Stimulated activated CD8-positive, alpha-beta memory T cell treated with anti-CD3 and anti-CD28 coated beads, Interleukin-4, amount 100 ng/mL, for 4 hours (primary cell): ENCODE measurements at places on chromosomes 5 and 9.

GRCh38 chr5:56152437-56152836 lies 80.7 kb downstream of the ANKRD55 start:
- DNase-seq, result no peak

DNA sequence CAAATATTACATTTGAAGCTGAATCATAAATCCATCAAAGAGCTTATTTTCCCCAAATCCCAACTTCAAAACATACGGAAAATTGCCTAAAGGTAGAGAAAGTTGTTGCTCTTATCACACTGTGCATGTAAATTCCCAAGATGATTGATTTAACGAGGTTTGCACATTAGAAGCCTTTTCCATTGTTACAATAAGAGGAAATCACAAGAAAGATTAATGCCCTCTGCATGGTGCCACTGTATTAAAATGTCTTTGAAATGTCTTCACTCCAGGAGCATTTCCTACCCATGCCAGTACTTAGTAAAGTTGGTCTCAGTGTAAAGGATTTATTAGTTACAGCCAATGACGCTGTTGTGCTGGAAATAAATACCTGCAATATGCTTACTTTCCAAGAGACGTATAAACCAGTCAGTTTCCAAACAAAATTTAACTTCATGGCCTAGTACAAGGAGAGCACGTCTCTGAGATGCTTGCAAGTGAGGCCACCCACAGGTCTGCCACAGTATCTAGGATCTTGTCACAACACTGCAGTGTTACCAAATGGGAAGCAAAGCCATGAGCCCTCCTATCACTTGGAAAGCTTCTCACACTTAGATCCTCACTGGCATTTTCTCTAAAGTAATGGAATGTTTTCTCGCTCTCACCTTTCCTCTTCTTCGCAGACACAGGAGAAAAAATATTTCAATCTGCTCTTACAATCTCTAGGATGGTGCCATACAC lies 112.4 kb downstream of the CETN3 start:
- no peak for DNase-seq

DNA sequence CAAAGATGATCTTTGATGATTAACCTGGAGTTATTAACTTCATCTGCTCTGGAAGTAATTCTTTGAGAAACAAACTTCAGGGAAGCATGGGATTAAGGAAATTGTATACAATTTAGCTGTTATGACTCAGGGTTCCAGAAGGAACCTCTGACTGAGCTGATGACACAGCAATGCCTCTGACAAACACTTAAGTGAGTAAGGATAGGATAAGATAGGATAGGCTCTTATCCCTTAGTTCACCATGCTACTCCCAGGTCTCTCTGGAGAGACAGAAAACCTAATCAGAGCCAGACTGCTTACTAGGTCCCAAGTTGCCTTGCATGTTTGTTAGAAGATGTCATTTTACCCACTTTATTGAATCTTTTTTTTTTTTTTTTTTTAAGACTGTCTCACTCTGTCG lies 12.6 kb upstream of the TMEM38B start:
- no peak for DNase-seq

- peak; percentile 29 for DNase-seq
Measured at GRCh38 chr9:36407122-36407723, 7.2 kb upstream of the RNF38 start.

GRCh38 chr9:108133101-108133500 lies 643.5 kb upstream of the KLF4 start:
- DNase-seq, result no peak

DNA sequence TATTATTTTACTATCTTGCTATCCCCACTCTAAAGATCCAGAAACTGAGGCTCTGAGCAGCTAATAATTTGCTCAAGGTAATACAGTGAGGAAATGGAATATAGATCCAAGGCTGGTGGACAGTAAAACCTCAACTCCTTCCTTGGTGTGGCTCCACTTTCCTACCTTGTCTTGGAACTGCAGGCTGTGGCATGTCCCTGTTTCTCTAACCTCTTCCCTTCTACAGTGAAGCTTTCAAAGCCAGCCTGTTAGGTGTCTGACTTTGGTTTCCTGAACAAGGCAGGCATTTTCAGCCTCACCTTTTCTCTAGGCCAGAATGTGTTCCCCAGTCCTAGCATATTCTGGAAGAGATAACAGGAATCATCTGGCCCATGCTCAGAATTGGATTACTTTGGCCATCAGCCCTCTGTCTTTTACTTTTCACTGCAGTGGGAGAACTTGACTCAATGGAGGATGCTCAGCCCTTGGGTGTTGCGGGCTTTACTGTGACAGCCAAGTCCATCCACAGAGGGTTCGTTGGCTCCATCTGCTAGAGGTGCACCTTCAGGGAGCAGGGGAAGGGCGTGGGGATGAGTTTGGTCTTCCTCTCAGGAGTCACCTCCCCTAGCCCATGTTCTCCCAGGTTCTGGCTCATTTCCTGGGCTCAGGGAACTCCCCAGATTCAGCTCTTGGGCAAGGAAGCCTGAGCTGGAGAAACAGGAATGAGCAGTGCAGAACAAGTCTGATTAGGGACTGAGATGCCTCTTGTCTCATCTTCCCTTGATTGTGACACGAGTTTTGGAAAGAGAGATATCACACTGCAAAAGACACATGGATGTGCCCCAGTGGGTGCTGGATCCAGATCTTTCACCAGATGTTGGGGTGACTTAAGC lies 1.1 kb downstream of the NIPAL4 start:
- DNase-seq, result no peak
